ENCODE measurements at places on chromosomes 5 and 9. TPM values are rescaled to one million over a fixed set of nuclear protein-coding genes. Genes with fewer than 3 reads are reported as not detected.

Gene CAMK4
- total RNA-seq = 0.27 TPM

Gene UNC5A
- total RNA-seq = 0.55 TPM

DNA sequence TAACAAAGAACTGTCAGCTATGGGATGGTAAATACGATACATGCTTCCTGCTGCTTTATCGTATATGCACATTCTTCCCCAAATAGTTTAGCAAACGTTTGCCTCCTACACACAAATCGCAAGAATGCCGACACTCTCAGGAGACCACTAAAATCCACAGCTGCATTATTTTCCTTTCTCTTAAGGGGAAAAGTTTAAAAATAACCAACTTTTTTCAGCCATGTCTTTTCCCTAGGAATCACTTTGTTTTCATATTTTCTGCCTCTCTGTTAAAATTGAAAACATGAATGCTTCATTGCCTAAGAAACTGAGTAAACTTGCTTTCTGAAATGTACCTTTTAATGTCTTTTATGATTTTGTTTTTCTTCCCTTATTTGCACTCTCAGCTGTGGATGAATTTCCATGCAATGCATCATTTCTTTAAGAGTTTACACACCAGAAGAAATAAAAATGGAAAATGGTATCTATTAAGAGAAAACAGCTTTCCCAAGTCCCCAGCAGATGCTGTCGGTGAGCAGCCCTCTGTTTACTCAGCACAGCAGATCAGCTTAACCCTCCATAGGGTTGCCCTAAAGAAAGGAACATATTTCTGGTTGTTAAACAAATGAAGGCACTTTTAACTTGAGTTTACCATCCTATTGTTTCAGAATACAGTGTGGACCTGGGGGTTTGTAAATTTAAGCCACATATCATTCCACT lies 66.2 kb downstream of the IZUMO3 start:
- no peaks in the 10 kb centered on the region for H3K36me3 ChIP-seq
- no peak for DNase-seq
- no peak overlapping the region for H3K27ac ChIP-seq
- no peaks in the 10 kb centered on the region for H3K27me3 ChIP-seq
- H3K4me3 ChIP-seq = no peak overlapping the region

DNA sequence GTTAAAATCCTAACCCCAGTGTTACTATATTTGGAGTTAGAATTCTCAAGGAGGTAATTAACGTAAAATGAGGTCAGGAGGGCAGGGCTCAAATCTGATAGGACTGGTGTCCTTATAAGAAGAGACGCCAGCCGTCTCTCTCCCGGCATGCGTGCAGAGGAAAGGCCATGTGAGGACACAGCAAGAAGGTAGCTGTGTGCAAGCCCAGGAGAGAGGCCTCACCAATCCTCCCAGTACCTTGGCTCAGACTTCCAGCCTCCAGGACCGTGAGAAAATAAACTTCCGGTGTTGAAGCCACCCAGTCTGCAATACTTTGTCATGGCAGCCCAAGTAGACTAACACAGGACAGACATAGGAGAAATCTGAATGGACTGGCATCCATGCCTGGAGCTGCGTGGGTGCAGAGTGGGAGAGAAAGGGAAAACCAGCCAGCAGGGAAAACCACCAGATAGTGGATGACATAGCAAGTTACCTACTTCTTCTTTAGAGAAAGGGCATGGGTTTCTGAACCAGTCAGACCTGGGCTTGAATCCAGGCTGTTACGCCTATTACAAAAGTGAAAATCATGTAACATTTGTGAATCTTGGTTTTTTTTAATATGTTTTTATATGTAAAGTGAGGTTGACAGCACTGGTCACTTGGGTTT lies 89.2 kb downstream of the FSTL4 start:
- no peak overlapping the region for H3K27ac ChIP-seq
- no peaks in the 10 kb centered on the region for H3K36me3 ChIP-seq
- no peaks in the 10 kb centered on the region for H3K27me3 ChIP-seq
- H3K4me1 ChIP-seq = no peaks in the 10 kb centered on the region
- no peak overlapping the region for H3K4me3 ChIP-seq
- no peak for DNase-seq

DNA sequence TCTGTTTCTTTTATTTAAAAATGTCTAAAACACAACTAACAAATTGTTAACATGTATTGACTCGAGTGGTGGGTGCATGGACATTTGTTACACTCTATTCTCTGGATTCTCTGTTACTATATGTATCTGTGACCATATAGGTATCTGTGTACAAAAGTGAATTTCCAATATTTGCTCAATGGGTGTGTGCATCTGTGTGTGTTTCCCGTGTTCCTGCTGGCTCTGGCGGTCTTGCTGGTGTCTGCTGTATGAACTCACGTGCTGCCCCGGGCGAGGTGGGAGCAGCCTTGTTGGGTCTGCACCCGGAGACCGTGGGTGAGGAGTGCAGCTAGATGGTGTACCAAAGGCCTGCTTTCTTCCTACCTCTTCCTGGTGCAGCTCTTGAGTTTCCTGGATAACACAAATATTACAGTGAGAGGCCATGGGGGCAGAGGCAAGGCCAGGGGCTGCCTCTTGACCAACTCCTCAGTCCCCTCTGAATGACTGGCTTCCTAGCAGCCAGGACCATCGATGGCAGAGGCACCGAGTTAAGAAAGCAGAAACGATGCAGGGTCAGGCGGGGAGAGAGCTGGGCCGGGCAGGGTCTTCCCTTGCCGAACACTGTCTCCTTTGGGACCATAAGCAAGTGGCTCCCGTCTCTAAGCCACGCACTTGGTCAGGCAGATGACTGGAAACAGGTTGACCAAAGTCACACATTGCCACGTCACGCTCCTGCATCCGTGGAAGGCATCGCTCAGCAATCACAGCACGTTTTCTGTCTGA lies 49.5 kb downstream of the LHX2 start:
- no peaks in the 10 kb centered on the region for H3K27me3 ChIP-seq
- no peaks in the 10 kb centered on the region for H3K4me1 ChIP-seq
- H3K4me3 ChIP-seq = no peak overlapping the region

DNA sequence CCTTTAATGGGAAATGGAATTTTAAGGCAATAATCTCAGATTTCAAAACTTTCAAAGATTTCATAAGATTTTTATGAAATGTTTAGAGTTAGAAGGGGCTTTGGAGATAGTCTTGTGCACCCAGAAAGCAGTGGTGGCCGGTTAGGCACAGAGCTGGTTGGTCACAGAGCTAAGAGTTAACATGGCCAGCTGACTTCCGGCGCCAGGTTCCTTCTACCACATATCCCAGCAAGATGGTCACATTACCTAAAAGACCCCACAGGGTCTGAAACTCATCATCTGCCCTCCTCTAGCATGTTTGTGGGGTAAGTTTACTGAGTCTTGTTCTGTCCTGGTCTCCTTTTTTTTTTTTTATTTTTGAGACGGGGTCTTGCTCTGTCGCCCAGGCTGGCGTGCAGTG lies 19.3 kb downstream of the QRFP start:
- H3K27ac ChIP-seq = no peak overlapping the region
- no peaks in the 10 kb centered on the region for H3K27me3 ChIP-seq

DNA sequence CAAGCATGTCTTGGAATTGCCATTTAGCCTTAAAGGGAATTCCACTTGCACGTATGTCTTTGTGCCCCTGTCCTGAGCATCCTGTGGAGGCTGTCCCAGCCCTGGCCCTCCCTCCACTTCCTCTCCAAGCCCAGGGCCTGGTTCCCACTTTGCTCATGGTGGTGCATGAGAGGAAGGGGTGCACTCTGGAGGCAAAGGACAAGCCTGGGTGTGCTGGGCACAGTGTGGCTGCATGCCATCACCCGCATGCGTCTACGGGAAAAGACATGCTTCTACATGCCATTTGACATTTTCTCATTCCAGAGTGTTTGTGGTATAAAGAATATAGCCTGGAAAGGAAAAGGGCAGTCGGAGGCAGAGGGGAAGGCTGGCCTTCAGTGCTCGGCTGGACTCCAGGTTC lies 7.2 kb upstream of the IRX2 start:
- DNase-seq = no peak
- peaks cover 55% of the 10 kb centered on the region for H3K27me3 ChIP-seq
- no peaks in the 10 kb centered on the region for H3K36me3 ChIP-seq
- H3K4me3 ChIP-seq = no peak overlapping the region
- no peaks in the 10 kb centered on the region for H3K4me1 ChIP-seq

Gene GPX8
- 2.0 TPM for total RNA-seq

- H3K27ac ChIP-seq = no peak overlapping the region
- H3K27me3 ChIP-seq = no peaks in the 10 kb centered on the region
- no peak overlapping the region for H3K4me3 ChIP-seq
- no peaks in the 10 kb centered on the region for H3K36me3 ChIP-seq
- H3K4me1 ChIP-seq = no peaks in the 10 kb centered on the region
- DNase-seq = no peak
These were observed 46.4 kb upstream of the ZNF462 start for GRCh38 chr9:106816524-106816923.

Gene CARTPT
- not detected for total RNA-seq

Gene PROB1
- total RNA-seq = 81.4 TPM

Gene DCTN3
- 89.9 TPM for total RNA-seq

GRCh38 chr9:15423231-15423985 lies 732 bp downstream of the SNAPC3 start:
- no peaks in the 10 kb centered on the region for H3K27me3 ChIP-seq
- no peaks in the 10 kb centered on the region for H3K36me3 ChIP-seq
- peak overlapping the region; percentile 89 for H3K27ac ChIP-seq
- DNase-seq = no peak
- H3K4me1 ChIP-seq = peaks cover 16% of the 10 kb centered on the region

DNA sequence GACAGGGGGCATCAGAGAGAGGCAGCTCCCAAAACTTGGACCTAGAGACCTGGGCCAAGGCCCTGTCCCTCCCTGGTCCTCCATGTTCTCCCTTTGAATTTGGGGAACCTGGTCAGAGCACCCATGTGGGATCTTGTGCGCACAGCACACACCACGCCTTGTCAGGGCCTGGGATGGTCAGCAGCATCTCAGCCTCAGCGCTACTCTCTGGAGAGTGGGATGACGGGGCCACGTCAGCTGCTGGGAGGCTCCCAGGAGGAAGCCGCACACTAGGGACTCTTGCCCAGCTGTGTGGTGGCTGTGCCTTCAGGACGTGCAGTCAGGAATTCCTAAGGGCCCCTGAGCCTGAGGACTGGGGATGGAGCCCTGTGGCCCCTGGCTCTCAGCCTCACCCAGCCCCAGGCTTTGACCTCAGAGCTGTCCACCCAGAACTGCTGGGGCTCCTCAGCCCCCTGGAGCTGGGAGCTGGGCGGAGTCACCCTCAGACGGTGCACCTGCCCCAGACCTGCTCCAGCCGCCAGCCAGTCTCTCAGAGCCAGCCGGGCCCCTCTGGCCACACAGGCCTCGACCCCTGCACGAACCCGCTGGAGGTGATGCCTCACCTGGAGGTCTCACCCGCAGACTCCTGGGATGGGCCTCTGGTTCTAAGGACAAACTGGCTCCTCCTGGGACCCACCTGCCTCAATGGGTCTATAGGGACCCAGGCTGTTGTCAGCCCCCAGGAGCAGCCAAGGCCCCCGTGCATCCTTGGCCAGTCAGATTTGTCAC lies 38.3 kb upstream of the EGFL7 start:
- H3K4me1 ChIP-seq = peaks cover 17% of the 10 kb centered on the region
- H3K27ac ChIP-seq = peak overlapping the region; percentile 49
- no peaks in the 10 kb centered on the region for H3K27me3 ChIP-seq
- no peak overlapping the region for H3K4me3 ChIP-seq

Gene HAND1
- total RNA-seq = not detected

- peaks cover 17% of the 10 kb centered on the region for H3K36me3 ChIP-seq
- no peaks in the 10 kb centered on the region for H3K27me3 ChIP-seq
- DNase-seq = no peak
- H3K27ac ChIP-seq = no peak overlapping the region
These were observed 48.0 kb downstream of the CAMK2A start for GRCh38 chr5:150241298-150242160.

- DNase-seq = no peak
- no peaks in the 10 kb centered on the region for H3K36me3 ChIP-seq
- no peaks in the 10 kb centered on the region for H3K27me3 ChIP-seq
- H3K4me1 ChIP-seq = peaks cover 10% of the 10 kb centered on the region
These were observed 34.4 kb downstream of the NSUN2 start for GRCh38 chr5:6598351-6598900.

- H3K36me3 ChIP-seq = no peaks in the 10 kb centered on the region
- H3K27me3 ChIP-seq = peaks cover 27% of the 10 kb centered on the region
- no peak overlapping the region for H3K4me3 ChIP-seq
- no peak for DNase-seq
- H3K4me1 ChIP-seq = no peaks in the 10 kb centered on the region
- no peak overlapping the region for H3K27ac ChIP-seq
These were observed 37.0 kb downstream of the NKX2-5 start for GRCh38 chr5:173198049-173198448.

- DNase-seq = no peak
- H3K4me1 ChIP-seq = peaks cover 11% of the 10 kb centered on the region
- no peaks in the 10 kb centered on the region for H3K36me3 ChIP-seq
- no peak overlapping the region for H3K4me3 ChIP-seq
These were observed 6.6 kb downstream of the PCDH12 start for GRCh38 chr5:141951332-141951781.

Gene CFAP157
- total RNA-seq = not detected

DNA sequence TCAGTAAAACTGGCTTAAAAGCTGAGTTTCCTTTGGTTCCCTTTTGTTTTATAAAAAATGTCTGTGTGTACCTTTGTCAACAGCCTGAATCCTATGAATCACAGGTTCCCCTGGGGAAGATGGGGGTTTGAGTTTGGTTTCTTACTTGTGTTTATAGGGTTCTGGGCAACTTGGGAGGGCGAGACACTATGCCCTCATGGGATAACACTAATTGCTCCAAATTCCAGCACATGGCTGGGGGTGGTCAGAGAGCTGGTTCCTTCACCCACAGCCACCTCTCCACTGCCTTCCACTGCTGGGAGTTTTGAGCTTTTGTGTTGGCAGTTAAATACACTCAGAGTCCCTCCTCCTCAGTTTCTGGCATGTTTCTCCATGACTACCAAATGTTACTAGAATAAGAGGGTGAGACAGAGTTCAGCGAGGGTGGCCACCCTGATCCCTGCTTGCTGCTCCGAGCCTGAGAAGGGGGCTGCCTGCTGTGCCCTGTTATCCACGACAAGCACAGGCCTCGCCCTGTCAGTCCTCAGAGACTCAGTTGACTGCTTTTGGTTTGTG lies 83.0 kb upstream of the EPB41L4B start:
- H3K27me3 ChIP-seq = no peaks in the 10 kb centered on the region
- H3K4me3 ChIP-seq = no peak overlapping the region
- peaks cover 82% of the 10 kb centered on the region for H3K36me3 ChIP-seq
- H3K27ac ChIP-seq = no peak overlapping the region

DNA sequence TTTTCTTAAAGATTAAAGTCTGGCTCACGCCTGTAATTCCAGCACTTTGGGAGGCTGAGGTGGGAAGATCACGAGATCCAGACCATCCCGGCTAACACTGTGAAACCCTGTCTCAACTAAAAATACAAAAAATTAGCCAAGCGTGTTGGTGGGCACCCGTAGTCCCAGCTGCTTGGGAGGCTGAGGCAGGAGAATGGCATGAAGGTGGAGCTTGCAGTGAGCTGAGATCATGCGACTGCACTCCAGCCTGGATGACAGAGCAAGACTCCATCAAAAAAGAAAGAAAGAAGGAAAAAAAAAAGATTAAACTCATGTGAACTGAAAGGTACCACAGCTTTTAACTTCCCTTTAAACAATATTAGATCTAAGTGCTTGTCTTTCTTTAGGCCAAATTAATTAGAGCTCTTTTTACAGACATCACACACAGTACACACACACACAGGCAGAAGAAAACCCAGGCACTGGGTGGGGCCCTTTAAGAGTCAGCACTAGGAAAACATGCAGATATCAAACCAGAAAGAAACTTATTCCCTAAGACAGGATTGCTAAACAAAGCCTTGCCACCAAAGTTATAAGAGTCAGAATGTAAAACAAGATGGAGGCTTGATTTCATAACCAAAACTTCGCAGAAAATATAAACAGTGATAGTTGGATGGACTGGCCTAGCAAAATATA lies 29.3 kb upstream of the UHRF2 start:
- H3K27me3 ChIP-seq = no peaks in the 10 kb centered on the region
- no peak overlapping the region for H3K27ac ChIP-seq
- H3K4me3 ChIP-seq = no peak overlapping the region
- DNase-seq = no peak
- no peaks in the 10 kb centered on the region for H3K36me3 ChIP-seq

Gene TMEM215
- not detected for total RNA-seq

Measured in gastrocnemius medialis (tissue), 4 donors.